ENCODE measurements at places on chromosomes 2 and 18. TPM values are rescaled to one million over a fixed set of nuclear protein-coding genes. Genes with fewer than 3 reads are reported as not detected.

CCDC148 gene
- total RNA-seq: 1.4 TPM

SERPINB12 gene
- not detected for total RNA-seq

DNA sequence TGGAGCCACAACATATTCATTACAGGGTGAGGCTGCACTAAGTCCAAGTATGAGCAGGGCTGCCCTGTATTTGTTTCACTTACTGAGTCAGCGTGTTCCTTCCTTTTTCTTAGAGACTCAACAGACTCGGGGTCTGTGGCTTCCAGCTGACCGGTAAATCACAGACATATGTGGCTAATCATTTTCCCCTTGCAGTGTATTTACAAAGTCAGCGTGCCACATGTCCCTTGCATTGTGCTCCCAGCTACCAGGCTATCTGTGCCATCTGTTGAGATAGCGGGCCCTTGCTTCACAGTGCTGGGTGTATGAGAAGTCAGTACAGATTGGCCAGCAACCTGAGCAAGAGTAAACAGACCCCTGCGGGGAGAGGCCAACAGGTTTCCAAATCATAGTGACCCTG, 254.3 kb downstream of the LRRTM1 start:
- no peak for DNase-seq

BOK gene
- 77.6 TPM for total RNA-seq

DNA sequence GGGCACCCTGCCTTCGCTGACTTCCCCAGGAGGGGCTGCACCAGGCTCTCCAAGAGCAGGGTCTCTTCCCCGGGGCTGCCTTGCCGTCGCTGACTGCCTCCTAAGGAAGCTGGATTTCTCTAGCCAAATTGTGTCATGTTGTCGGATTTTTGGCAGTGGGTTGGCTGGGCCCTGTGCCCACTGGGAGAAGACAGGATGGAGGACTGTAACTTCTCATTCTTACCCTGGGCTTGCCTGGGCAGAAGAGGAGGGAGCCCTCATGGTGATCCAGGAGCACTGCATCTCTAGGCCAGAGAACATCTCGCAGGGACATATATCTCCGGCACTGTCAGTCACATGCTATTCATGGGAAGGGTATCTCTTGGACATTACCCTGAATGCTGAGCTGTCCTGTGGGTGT, 6.3 kb downstream of the MYO7B start:
- DNase-seq: no peak

ZC3H8 gene
- total RNA-seq: 38.3 TPM

DNA sequence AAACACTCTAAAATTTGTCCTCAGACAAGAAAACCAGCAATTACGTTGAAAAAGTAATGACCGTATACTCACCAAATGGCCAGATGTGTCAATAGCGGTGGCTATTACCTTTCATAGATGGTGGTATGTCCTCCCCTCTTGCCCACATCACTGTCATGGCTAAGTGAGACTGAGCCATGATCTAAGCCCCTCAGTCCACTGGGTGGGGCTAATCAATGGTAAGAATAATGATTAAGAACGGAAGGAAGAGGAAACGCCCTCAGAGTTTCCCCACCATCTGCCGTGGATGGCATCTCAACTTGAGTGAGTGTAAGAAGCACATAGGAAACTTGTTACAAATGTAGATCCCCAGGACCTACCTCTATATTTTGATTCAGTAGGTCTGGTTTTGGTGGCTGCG, 65.8 kb upstream of the EFEMP1 start:
- DNase-seq: no peak

GRCh38 chr2:20573620-20574422, 77.1 kb downstream of the HS1BP3 start:
- no peak for DNase-seq

AGFG1 gene
- total RNA-seq: 77.0 TPM

RIT2 gene
- not detected for total RNA-seq

CCL20 gene
- total RNA-seq: 6.7 TPM

GRCh38 chr2:225074366-225074765, 32.1 kb upstream of the DOCK10 start:
- no peak for DNase-seq

- no peak for DNase-seq
Observed at GRCh38 chr2:239805043-239805329, 220.2 kb downstream of the NDUFA10 start.

DNA sequence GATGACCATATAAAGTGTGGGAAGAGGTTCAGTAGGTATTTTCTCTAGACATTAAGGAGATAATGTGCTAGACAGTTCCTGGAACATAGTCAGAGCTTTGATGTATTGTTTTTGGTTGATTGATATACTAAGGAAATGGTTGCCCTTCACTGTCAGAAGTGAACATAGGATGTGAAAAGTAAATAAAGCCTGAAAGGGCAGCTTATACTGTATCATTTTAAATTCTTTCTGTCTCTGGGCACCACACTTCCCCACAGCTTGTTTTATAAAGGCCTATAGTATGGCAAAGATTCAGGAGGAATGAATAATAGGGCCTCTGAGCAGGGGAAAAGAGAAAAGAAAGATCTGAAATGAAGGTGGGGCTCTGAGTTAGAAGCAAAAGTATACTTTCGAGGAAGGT, 72.7 kb upstream of the ITPRID2 start:
- DNase-seq: no peak

- DNase-seq: peak; percentile 33
Observed at GRCh38 chr2:74226648-74227213, 28.3 kb downstream of the MTHFD2 start.

GRCh38 chr2:74391209-74391579, 11.1 kb upstream of the DCTN1 start:
- no peak for DNase-seq

REG1A gene
- not detected for total RNA-seq

GRCh38 chr18:43078478-43079092, 36.9 kb downstream of the RIT2 start:
- DNase-seq: no peak

KATNAL2 gene
- 8.2 TPM for total RNA-seq

DNA sequence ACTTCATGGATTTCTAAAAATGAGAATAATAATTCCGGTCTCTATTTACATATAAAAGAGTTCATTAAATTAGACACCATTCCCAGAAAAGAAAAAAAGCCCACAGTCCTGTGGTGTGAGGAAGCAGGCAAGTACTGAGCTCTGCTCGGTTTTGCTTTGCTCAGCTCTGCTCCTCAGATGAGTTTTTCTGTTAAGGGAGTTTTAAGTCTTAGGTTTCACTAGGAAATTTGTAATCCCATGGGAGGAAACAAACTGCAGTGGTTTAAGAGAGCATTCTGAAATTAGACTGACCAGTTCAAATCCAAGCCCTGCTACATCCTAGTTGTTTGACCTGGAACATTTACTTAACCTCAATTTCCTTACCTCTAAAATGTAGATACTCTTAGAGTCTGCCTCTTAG, 338.6 kb upstream of the MMADHC start:
- DNase-seq: no peak

DNA sequence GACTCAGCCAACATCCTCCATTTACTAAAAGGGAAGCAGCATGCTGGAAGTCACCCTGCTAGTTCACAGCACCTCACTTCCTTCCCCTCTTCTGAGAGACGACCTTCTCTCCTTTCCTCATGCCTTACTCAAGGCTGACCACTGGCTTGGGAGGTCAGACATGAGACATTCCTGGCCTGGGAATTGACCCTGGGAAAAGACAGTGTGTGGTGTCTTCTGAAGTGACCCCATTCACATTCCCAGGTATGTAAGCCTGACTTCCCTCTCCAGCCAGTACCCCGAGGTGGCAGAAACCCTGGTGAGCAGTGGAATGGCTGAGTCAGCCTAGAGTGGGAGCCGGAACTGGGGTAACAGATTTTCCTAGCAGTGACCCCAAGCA, 92.4 kb downstream of the PLB1 start:
- no peak for DNase-seq

DNA sequence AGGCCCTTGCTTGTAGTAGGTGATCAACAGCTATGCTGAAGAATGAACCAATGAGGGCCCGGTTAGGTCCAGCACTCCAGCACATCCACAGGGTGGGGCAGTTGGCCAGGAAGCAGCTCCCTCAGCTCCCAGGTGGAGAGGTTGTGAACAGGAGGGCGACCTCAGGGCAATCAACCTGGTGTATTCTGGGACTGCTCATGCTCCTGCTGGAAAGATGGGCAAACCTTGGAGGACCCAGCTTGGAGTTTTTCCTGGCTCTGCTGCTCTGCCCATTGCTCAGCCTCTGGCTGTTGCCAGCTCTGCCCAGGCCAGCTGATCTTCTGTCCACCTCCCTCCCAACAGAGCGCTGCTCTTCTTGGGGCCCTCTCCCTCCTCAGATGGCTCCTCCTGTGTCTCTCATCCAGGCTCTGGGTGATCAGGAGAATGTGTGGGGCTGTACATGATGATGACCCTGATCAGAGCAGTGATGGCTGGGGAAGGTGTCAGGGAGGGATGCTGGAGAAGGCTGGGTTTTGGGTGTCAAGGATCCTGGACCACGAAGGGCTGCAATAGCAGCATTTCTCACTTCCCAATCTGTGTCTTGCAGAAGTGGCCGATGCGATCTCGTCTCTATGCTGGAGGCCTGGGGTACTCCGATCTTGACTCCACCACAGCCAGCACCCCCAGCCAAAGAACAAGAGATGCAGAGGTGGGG, 3.4 kb downstream of the TCF23 start:
- DNase-seq: no peak

RAB6C gene
- 1.6 TPM for total RNA-seq

CFC1 gene
- not detected for total RNA-seq

GRCh38 chr2:20781656-20782265, 41.1 kb downstream of the LDAH start:
- no peak for DNase-seq

DNA sequence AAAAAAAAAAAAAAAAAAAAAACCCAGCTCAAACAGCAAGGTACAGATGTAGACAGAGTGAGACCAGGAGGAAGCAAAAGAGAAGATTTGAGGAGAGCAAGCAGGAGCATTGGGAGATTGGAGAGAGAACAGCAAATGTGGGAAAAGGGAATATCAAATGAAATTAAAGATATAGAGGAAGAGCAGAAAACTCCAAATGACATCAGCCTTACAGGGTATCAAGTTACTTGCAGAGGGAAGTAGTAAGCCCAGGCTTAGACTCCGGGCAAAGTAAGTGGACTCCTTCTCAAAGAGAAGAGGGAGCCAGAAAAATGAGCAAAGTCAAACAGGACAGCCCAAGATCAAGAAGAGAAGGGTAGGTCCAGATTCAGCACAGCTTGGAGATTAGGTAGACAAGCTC, 93.3 kb upstream of the PPP1CB start:
- DNase-seq: no peak

GRCh38 chr2:11103984-11104793, 51.1 kb upstream of the SLC66A3 start:
- no peak for DNase-seq

CDH19 gene
- total RNA-seq: 12.9 TPM

DNA sequence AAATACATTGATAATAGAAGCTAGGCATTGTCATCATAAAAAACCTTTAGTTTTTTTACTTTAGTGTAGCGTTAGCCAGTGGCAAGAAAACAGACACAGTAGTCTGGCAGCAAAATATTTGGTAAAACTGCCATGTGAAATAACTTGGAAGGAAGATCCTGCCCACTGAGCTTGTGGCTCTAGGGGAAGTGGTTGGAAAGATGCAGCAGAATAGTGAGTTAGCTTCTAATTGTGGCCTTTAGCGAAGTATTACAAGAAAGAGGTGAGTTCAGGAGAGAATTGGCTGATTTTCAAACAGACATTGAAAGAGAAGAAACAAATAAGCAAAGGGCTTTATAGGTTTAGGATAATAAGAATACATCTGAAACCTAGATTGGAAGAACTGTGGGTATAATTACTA, 1887.8 kb upstream of the CELF4 start:
- DNase-seq: no peak

- no peak for DNase-seq
Observed at GRCh38 chr2:8217468-8218030, 464.3 kb upstream of the ID2 start.

DNA sequence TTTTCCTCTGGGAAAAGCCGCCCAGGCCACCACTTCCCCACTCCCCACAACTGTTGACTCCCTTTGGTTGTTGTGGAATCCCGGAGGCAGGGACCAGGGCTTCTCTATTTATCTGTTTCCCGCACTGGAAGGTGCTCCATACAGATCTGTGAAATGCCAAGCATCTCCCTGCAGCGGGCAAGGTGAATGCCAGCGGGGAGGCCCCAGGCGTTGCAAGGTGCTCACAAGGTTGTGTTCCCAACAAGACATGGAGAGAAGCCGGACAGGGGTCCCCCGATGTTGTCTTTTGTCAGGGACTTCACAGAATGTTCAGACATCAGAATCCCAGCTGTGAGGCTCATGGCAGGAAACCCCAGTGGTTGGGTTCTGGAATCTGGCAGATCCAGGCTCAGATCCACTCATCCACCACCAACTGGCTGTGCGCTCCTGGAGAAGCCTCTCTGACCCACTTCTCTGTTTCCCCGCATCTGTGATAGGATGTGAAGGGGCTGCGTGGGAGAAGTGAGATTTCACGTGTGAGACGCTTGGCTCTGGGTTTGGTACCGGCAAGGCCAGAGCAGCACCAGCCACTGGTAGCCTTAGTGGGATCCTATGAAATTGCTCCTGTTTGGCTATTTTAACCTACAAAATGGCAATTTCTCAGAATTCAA, 8.6 kb upstream of the NEU2 start:
- DNase-seq: no peak

GRCh38 chr2:19021721-19022120, 336.7 kb downstream of the OSR1 start:
- DNase-seq: no peak

All from breast epithelium (tissue), 4 donors.